Placental pericyte (primary cell): ENCODE measurements at places on chromosomes 11 and 22. TPM values are rescaled to one million over a fixed set of nuclear protein-coding genes. Genes with fewer than 3 reads are reported as not detected.

The KCNK7 gene
- total RNA-seq: not detected in 2 replicates

The SEPTIN3 gene
- total RNA-seq: 0.14 TPM in 1 of 2 replicates, not detected in the other

The AQP11 gene
- total RNA-seq: 0.88 and 1.0 TPM in 2 replicates

The OR9Q1 gene
- not detected in 2 replicates for total RNA-seq

The POLA2 gene
- 2.6 and 28.2 TPM in 2 replicates for total RNA-seq

The BCR gene
- 55.8 and 77.5 TPM in 2 replicates for total RNA-seq

The KRTAP5-11 gene
- total RNA-seq: not detected in 2 replicates

The MTMR3 gene
- total RNA-seq: 39.9 and 41.1 TPM in 2 replicates

The SYCE3 gene
- total RNA-seq: not detected in 2 replicates
